ENCODE measurements at places on chromosomes 6 and 20.

DNA sequence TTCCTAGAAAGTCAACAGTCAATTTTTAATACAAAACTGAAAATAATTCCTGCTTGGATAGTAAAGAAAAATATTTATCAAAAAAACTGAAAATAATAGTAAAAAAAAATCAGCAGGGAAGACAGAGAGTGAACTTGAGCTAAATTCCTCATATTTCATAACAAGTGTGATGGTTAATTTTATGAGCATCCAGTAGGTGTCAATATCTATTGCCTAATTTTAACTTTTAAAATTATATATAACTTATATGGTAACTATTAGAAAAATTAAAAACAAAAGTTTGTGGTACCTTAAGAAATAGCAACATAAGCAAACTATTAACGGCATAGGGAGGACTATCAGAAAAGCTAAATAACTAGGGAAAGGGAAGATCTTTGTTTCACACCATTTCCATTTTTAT lies 2.1 kb downstream of the EPM2A start:
- no peak for DNase-seq

DNA sequence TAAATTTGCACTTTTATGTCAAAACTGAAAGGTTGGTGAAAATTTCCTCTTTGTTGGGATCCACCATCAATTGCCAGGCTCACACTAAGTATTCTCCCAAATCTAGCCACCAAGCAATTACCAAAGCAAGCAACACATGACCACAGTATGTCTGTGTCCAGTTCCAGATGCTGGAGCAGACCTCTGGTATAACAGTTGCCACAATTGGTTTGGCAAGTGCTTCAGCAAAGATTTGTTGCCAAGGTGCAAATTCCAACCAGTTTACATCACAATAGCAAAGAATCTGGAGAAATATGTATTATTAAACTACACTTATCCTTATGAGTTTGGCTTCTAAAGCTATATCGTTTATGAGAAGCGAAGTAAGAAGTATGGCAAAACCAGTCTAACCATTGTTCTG lies 6.4 kb downstream of the GTF2H5 start:
- no peak for DNase-seq

DNA sequence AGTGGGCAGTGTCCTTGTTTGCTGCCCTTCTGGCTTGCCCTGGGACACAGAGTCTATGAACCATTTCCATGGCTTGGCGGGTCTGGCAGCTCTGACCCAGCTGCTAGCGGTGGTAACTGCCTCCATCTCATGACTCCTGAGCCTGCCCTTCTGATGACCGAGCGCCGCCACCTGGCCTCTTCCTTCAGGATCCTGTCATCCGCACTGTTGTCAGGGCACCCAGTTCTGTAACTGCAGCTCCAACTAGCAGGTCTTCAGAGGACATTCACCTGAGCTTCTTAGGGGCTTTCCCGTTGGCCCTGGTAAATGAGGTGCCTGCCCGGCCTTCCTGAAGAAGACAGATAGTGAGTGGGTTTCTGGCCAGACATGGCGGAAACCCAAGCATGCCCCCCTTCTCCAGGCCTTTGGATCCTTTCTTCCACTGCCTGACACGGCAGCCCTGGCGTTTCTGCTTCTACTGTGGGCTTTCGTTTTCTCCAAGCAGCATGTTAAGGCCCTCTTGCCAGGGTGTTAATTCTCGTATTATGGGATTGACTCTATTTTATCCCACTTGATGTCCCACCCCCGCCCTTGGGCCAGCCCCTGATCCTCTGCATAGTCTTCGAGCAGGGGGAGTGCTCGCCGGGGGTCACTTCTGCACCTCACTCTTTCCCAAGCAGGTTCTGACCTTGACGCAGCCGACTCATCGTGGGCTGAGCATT lies 24.7 kb downstream of the PACSIN1 start:
- DNase-seq: no peak

- DNase-seq: no peak
Measured at GRCh38 chr20:9329355-9330101, 184.9 kb upstream of the LAMP5 start.

DNA sequence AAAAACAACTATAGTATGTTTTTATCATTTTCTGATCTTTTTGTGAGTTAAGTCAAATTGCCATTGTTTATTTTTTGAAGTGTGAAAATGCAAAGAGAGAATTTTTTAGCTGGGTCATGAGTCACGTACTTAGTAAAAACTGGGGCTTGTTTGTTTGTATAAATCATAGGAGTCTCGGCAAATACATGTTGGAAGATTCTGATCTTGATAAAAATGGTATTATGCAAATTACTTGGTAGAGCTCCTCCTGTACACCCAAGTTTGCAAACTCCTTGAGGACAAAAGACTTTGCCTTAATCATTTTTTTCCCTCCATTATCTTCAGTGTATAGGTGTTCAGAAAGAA lies 25.8 kb downstream of the TBPL1 start:
- DNase-seq: no peak
